ENCODE measurements at places on chromosomes 13 and 19.
A peak's percentile ranks its signal among the peaks of the same experiment; 100 is the strongest.

DNA sequence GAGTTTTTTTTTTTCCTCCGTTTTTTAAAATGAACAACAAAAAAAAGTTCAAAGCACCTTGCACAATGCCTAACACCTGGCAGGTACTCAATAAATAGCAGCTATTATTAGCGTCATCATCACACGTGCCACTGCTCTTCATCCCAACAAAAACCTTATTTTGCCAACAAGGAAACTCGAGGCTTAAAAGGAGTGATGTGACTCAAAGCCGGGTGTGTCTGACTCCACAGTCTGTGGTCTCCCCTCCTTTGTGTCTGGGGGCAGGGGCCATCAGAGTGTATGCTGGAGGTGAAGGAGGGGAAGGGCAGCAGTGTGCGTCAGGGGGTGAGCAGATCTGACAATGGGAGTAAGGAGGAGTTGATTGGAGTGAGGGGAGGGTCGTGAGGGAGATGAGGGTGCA lies 34.1 kb upstream of the POU2F2 start:
- DNase-seq: no peak

DNA sequence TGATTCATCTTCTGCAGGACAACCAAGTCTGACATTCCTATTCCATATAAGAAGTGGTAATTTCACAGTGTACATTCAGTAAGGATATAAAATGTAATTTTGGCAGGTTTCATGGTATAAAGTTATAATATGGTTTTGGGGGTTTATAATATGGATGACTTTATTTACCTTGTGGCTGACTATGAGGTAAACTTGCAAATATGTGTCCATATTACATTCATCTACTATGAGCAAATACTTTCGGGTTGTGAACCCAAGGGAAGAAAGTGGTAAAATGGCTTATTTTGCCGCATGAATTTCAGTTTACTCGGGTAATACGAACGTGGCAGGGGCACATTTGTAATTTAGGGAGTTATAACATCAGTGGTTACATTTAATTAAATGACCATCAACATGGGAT lies 86.7 kb upstream of the TNFSF11 start:
- DNase-seq: no peak

- DNase-seq: peak; percentile 48
Observed at GRCh38 chr19:47848823-47849473, 10.1 kb upstream of the TPRX2 start.

DNA sequence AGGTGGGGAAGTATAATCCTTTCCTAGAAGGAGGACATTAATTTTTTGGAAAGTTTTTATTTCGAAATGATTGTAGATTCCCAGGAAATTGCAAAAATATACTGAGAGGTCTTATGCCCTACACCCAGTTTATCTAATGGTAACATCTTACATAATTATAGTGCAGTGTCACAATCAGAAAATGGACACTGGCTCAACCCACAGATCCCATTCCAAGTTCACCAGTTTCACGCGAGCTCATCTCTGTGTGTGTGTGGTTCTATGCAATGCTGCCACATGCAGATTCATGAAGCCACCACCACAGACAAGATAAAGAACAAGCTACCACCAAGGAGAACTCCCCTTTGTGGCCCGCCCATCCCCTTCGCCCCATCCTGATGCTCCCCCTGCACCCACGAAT lies 24.4 kb downstream of the IL17D start:
- no peak for DNase-seq

Measured in urothelium cell line (cell line).